Aorta (tissue), 5 donors: ENCODE measurements at places on chromosomes 7 and 10. TPM values are rescaled to one million over a fixed set of nuclear protein-coding genes. Genes with fewer than 3 reads are reported as not detected.

GRCh38 chr10:25552283-25552919, 377.6 kb downstream of the GPR158 start:
- H3K4me1 ChIP-seq = no peaks in the 10 kb centered on the region
- no peak overlapping the region for H3K27ac ChIP-seq
- no peaks in the 10 kb centered on the region for H3K36me3 ChIP-seq

The ASZ1 gene
- total RNA-seq = not detected

- H3K4me1 ChIP-seq = no peaks in the 10 kb centered on the region
- no peaks in the 10 kb centered on the region for H3K27me3 ChIP-seq
- H3K36me3 ChIP-seq = no peaks in the 10 kb centered on the region
- no peak overlapping the region for H3K4me3 ChIP-seq
These were observed 111.9 kb downstream of the GPAM start for GRCh38 chr10:112071596-112072133.

GRCh38 chr10:100745882-100746783, 751 bp downstream of the PAX2 start:
- H3K27me3 ChIP-seq = peaks cover 2% of the 10 kb centered on the region
- H3K27ac ChIP-seq = no peak overlapping the region
- DNase-seq = no peak
- no peaks in the 10 kb centered on the region for H3K4me1 ChIP-seq
- no peaks in the 10 kb centered on the region for H3K36me3 ChIP-seq

The SRRM3 gene
- 3.0 TPM for total RNA-seq

GRCh38 chr7:29040579-29040925, 82.4 kb upstream of the TRIL start:
- H3K27ac ChIP-seq = no peak overlapping the region
- no peaks in the 10 kb centered on the region for H3K27me3 ChIP-seq
- H3K4me1 ChIP-seq = no peaks in the 10 kb centered on the region
- DNase-seq = no peak

The MACC1 gene
- total RNA-seq = 1.7 TPM

The ELOVL3 gene
- total RNA-seq = not detected

DNA sequence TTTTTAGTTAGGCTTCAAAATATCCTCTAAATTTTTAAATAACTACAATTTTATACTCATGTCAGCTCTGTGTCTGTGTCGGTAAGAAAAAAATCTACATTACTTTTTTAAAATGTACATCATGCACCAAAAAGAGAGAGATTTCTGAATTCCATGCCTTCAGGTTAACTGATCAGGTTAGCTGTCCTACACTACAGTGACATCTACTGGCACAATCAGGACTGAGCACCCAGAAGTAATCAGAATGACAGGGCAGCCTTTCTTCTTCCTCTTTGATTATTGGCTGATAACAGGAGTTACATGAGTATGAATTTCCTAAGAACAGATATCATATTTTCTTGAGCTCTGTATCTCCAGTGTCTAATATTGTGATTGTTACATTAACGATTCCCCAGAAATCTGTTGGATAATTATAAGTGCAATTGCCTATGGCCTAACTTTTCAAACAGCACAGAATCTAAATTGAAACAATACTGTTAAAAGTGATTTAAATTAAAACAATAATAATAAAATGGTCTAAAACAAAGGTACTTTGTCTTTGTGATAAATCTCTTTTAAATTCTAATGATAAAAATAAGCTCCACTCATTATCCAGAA, 41.8 kb upstream of the HYCC1 start:
- no peak overlapping the region for H3K4me3 ChIP-seq
- no peak overlapping the region for H3K27ac ChIP-seq
- DNase-seq = no peak
- H3K36me3 ChIP-seq = no peaks in the 10 kb centered on the region

The BMPER gene
- 2.2 TPM for total RNA-seq

The ZMIZ1 gene
- total RNA-seq = 48.5 TPM

DNA sequence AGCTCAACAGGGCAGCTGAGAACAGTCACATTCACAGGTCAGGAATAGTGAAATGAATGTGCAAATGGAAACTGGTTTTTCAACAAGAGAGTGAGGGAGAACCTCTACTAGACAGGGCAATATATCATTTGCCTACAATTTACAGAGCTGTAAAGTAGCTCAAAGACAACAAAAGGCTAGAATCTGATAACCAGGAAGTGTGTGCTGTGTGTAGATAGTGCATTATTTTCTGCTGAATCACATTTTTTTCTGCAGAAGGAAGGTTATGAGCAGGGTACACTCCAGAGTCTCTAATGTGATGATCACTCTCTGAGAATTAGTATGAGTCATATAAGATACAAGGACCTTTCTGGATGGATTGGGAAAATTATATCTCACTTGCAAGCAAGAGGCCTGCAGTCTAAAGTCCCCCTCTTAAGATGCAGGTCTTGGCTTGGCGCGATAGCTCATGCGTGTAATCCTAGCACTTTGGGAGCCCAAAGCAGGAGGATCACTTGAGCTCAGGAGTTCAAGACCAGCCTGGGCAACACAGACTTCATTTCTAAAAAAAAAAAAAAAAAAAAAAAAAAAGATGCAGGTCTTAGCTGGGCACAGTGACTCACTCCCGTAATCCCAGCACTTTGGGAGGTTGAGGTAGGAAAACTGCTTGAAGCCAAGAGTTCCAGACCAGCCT, 59.9 kb upstream of the COBL start:
- DNase-seq = no peak
- no peaks in the 10 kb centered on the region for H3K36me3 ChIP-seq
- no peak overlapping the region for H3K4me3 ChIP-seq
- H3K27me3 ChIP-seq = no peaks in the 10 kb centered on the region

- no peak overlapping the region for H3K27ac ChIP-seq
- no peak for DNase-seq
- H3K4me1 ChIP-seq = peaks cover 3% of the 10 kb centered on the region
- H3K4me3 ChIP-seq = no peak overlapping the region
- H3K36me3 ChIP-seq = no peaks in the 10 kb centered on the region
These were observed 177.6 kb downstream of the REEP3 start for GRCh38 chr10:63698787-63699150.

DNA sequence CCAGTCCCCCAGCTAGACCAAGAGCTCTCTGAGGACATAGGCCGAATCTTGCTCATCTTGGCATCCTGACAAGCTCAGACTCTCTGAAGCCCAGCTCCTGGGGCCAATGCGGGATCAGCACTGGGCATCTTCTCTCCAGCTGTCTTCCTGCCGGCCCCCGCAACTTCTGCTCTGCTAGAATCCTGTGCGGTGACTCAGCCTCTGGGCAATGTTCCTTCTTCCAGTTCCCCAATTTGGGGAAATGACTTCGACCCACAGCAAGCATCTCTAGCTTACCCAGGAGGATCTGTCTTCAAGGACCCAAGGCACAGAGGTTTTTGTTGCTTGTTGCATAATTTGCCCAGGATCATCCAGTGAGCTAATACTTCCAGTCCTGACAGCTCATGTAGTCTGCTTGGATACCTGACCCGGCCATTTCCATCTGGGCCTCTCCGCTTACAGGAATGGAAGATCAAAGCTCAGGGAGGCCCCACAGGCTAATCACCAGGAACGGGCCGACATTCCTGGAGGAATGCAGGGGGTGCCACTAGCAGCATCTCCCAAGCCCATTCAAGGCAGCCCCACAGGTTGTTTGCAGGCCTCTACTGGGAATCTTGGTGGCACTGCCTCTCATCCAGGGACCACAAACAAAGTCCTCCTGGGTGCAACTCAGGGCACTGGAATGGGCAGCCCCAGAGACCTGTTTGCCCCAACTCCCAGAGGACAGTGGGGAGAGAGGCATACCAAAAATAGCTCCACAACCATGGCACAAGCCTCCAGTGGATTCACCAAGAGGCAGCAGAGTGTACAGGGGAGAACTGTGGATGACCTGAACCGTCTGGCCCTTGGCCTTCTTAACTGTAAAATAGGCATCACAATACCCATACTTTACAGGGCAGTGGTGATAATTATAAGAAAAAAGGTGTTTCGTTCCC, 151.9 kb downstream of the NEURL1 start:
- H3K4me1 ChIP-seq = peaks cover 8% of the 10 kb centered on the region
- peak overlapping the region; percentile 69 for H3K27ac ChIP-seq
- no peak overlapping the region for H3K4me3 ChIP-seq
- H3K36me3 ChIP-seq = no peaks in the 10 kb centered on the region

The C7orf33 gene
- total RNA-seq = not detected

The TMEM176A gene
- 30.7 TPM for total RNA-seq

- H3K27me3 ChIP-seq = no peaks in the 10 kb centered on the region
- DNase-seq = no peak
- H3K4me3 ChIP-seq = no peak overlapping the region
- no peaks in the 10 kb centered on the region for H3K4me1 ChIP-seq
- no peak overlapping the region for H3K27ac ChIP-seq
These were observed 7.5 kb downstream of the HOXA1 start for GRCh38 chr7:27088002-27088922.

The AS3MT gene
- total RNA-seq = 1.2 TPM

- H3K27ac ChIP-seq = no peak overlapping the region
- DNase-seq = no peak
- H3K36me3 ChIP-seq = no peaks in the 10 kb centered on the region
- no peak overlapping the region for H3K4me3 ChIP-seq
- no peaks in the 10 kb centered on the region for H3K4me1 ChIP-seq
- no peaks in the 10 kb centered on the region for H3K27me3 ChIP-seq
These were observed 18.1 kb upstream of the ZC3HAV1 start for GRCh38 chr7:139127648-139128047.

DNA sequence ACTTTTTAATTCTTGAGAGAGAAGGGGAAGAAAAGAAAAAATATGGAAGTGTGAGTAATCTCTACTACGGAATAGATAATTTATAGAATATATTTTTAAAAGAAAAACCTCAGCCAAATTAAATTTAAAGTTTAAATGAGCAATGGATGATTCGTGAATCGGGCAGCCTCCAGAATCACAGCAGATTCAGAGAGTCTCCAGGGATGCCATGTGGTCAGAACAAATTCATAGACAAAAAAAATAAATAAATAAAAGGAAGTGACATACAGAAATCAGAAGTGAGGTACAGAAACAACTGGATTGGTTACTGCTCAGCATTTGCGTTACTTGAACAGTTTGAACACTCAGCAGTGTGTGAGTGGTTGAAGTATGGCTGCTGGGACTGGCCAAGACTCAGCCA, 53.0 kb downstream of the PHYHIPL start:
- H3K27me3 ChIP-seq = no peaks in the 10 kb centered on the region
- no peaks in the 10 kb centered on the region for H3K36me3 ChIP-seq
- no peak overlapping the region for H3K27ac ChIP-seq
- no peak for DNase-seq

GRCh38 chr10:106959521-106959920, 205.0 kb downstream of the SORCS1 start:
- no peak for DNase-seq
- no peaks in the 10 kb centered on the region for H3K4me1 ChIP-seq
- no peak overlapping the region for H3K27ac ChIP-seq
- H3K27me3 ChIP-seq = no peaks in the 10 kb centered on the region

- H3K4me3 ChIP-seq = peak overlapping the region; percentile 93
- no peak for DNase-seq
- peaks cover 7% of the 10 kb centered on the region for H3K4me1 ChIP-seq
- no peaks in the 10 kb centered on the region for H3K36me3 ChIP-seq
These were observed 137.0 kb downstream of the RAPGEF5 start for GRCh38 chr7:22219739-22220493.

The FAM107B gene
- total RNA-seq = 34.8 TPM

GRCh38 chr10:132700156-132701098, 85.5 kb downstream of the NKX6-2 start:
- no peaks in the 10 kb centered on the region for H3K4me1 ChIP-seq
- H3K4me3 ChIP-seq = no peak overlapping the region

The DPP6 gene
- total RNA-seq = 0.69 TPM

The AGAP9 gene
- 7.3 TPM for total RNA-seq

The CC2D2B gene
- total RNA-seq = 11.8 TPM

The HMX3 gene
- not detected for total RNA-seq

DNA sequence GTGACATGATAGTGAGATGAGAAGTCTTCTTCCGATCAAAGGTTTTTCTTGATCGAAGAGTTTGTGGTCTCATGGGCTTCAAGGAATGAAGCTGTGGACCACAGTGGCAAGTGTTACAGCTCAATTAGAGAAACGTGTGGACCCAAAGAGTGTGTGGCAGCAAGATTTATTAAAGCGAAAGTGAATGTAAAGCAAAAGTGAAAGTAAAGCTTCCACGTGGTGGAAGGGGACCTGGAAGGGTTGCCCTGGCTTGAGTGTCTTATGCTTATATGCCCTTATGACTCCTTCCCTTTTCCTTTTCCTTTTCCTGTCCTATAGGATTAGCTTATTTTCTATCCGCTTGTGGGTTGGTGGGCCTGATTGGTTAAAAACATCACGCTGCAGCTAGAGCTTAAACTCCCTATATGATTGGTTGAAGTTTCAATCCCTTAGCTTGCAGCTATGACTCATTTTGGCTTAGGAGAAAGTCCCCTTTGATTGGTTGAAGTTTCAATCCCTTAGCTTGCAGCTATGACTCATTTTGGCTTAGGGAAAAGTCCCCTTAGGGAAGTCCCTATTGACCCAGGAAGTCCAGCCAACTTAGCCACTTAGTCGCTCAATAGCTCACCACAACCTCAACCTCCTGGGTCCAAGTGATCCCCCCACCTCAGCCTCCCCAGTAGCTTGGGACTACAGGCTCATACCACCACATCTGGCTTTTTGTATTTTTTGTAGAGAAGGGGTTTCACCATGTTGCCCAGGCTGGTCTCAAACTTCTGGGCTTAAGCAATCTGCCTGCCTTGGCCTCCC, 34.7 kb downstream of the MRPS24 start:
- H3K27ac ChIP-seq = no peak overlapping the region
- no peaks in the 10 kb centered on the region for H3K27me3 ChIP-seq
- H3K36me3 ChIP-seq = no peaks in the 10 kb centered on the region
- H3K4me3 ChIP-seq = no peak overlapping the region

DNA sequence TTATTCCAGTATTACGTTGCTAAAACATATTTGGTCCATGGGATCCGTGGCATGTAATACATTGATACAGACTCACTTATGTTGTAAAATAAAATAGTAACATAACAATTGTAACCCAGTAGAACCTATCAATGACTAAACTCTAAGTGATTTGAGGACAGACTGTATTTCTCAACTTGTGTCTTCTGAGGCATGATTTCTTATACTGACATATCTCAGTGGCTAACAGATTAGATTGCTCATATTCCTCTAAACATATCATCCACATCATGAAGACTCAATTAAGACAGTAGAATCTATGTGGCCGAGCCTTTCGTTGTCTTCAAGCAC, 72.3 kb downstream of the CREB5 start:
- no peak for DNase-seq
- H3K27me3 ChIP-seq = no peaks in the 10 kb centered on the region
- no peaks in the 10 kb centered on the region for H3K36me3 ChIP-seq
- H3K27ac ChIP-seq = no peak overlapping the region

DNA sequence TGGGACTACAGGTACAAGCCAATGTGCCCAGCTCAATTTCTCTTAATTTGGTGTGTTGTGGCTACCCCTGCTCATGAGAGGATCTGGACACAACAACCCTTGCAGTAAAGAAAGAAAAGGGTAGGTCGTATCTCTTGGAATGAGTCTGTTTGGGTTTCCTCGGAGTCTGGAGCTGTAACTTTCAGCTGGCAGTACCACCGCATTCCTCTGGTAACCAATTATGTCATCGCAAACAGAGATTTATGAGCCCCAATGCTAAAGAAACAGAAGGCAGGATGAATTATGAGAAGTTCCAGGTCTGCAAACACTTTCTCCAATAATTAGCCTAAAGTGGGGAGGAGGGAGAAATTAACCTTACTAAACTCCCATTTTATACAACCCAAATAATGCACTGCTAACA, 186.6 kb upstream of the NRP1 start:
- peak overlapping the region; percentile 29 for H3K27ac ChIP-seq
- H3K36me3 ChIP-seq = no peaks in the 10 kb centered on the region
- DNase-seq = no peak
- no peaks in the 10 kb centered on the region for H3K27me3 ChIP-seq
